Activated B cell treated with CpG ODN at 0.5 μM for 24 hours (primary cell): ENCODE measurements at places on chromosomes 12 and 14. TPM values are rescaled to one million over a fixed set of nuclear protein-coding genes. Genes with fewer than 3 reads are reported as not detected.

Gene HOXC12
- total RNA-seq = not detected in 2 replicates

Gene EXOC3L4
- not detected in 2 replicates for total RNA-seq

Gene FOXG1
- total RNA-seq = not detected in 2 replicates

Gene PTPRB
- not detected in 2 replicates for total RNA-seq

Gene SENP1
- 42.8 and 43.2 TPM in 2 replicates for total RNA-seq

Gene PSMC1
- 101 and 102 TPM in 2 replicates for total RNA-seq

Gene CELA1
- total RNA-seq = not detected in 2 replicates

Gene KLRB1
- total RNA-seq = 0.20 TPM in 1 of 2 replicates, not detected in the other

Gene CBLN3
- total RNA-seq = 56.0 and 61.1 TPM in 2 replicates

Gene TXNDC16
- 1.9 and 3.9 TPM in 2 replicates for total RNA-seq

Gene RD3L
- not detected in 2 replicates for total RNA-seq

Gene ACRBP
- 5.4 and 7.7 TPM in 2 replicates for total RNA-seq

Gene PLEKHD1
- 0.22 and 0.24 TPM in 2 replicates for total RNA-seq

Gene RBP5
- total RNA-seq = 0.44 TPM in 1 of 2 replicates, not detected in the other

Gene RPL10L
- total RNA-seq = not detected in 2 replicates

Gene TBK1
- total RNA-seq = 32.6 and 37.4 TPM in 2 replicates

Gene IGFBP6
- not detected in 2 replicates for total RNA-seq

Gene FOS
- total RNA-seq = 27.1 and 37.8 TPM in 2 replicates

Gene CCNT1
- 48.9 and 49.6 TPM in 2 replicates for total RNA-seq

Gene TRIAP1
- total RNA-seq = 18.2 and 18.6 TPM in 2 replicates

Gene TMEM179
- total RNA-seq = not detected in 2 replicates

Gene LIN7A
- not detected in 2 replicates for total RNA-seq

Gene CAPZA3
- not detected in 2 replicates for total RNA-seq

Gene TDRD9
- 2.6 and 3.1 TPM in 2 replicates for total RNA-seq

Gene BBS10
- total RNA-seq = 7.9 and 8.0 TPM in 2 replicates

Gene SDS
- not detected in 2 replicates for total RNA-seq

Gene ATL1
- total RNA-seq = 0.49 and 1.4 TPM in 2 replicates

Gene A2M
- not detected in 2 replicates for total RNA-seq

Gene PDE3A
- total RNA-seq = not detected in 2 replicates

Gene LRTM2
- total RNA-seq = not detected in 2 replicates

Gene OVCH1
- total RNA-seq = not detected in 2 replicates

Gene MYRFL
- not detected in 2 replicates for total RNA-seq

Gene TMEM229B
- 3.3 and 3.7 TPM in 2 replicates for total RNA-seq

Gene RAB15
- 0.34 and 0.47 TPM in 2 replicates for total RNA-seq

Gene PPP4R4
- 0.22 TPM in 1 of 2 replicates, not detected in the other for total RNA-seq

Gene ADAM21
- 0.11 and 0.12 TPM in 2 replicates for total RNA-seq

Gene HOXC5
- not detected in 2 replicates for total RNA-seq

Gene KRT78
- total RNA-seq = not detected in 2 replicates

Gene GDF3
- not detected in 2 replicates for total RNA-seq

Gene DPPA3
- total RNA-seq = not detected in 2 replicates

Gene SMCO2
- not detected in 2 replicates for total RNA-seq

Gene OR4E2
- not detected in 2 replicates for total RNA-seq

Gene NTF3
- not detected in 2 replicates for total RNA-seq

Gene INTS13
- 25.0 and 25.2 TPM in 2 replicates for total RNA-seq

Gene PRPH
- not detected in 2 replicates for total RNA-seq

Gene CLEC1B
- not detected in 2 replicates for total RNA-seq

Gene WDHD1
- total RNA-seq = 9.3 and 9.5 TPM in 2 replicates

Gene TCL1B
- total RNA-seq = 1.1 and 1.2 TPM in 2 replicates

Gene DIO3
- total RNA-seq = not detected in 2 replicates

Gene PIWIL1
- total RNA-seq = not detected in 2 replicates

Gene CMAS
- 15.8 and 16.2 TPM in 2 replicates for total RNA-seq

Gene AKAP3
- 3.4 and 3.7 TPM in 2 replicates for total RNA-seq

Gene IL23A
- total RNA-seq = 5.6 and 7.2 TPM in 2 replicates

Gene C12orf54
- total RNA-seq = not detected in 2 replicates

Gene NFE2
- not detected in 2 replicates for total RNA-seq
